Renal pelvis (tissue), 12 donors: ENCODE measurements at places on chromosomes 4 and X. TPM values are rescaled to one million over a fixed set of nuclear protein-coding genes. Genes with fewer than 3 reads are reported as not detected.
A peak's percentile ranks its signal among the peaks of the same experiment; 100 is the strongest.

Gene LIMCH1
- 111 TPM for polyA plus RNA-seq

DNA sequence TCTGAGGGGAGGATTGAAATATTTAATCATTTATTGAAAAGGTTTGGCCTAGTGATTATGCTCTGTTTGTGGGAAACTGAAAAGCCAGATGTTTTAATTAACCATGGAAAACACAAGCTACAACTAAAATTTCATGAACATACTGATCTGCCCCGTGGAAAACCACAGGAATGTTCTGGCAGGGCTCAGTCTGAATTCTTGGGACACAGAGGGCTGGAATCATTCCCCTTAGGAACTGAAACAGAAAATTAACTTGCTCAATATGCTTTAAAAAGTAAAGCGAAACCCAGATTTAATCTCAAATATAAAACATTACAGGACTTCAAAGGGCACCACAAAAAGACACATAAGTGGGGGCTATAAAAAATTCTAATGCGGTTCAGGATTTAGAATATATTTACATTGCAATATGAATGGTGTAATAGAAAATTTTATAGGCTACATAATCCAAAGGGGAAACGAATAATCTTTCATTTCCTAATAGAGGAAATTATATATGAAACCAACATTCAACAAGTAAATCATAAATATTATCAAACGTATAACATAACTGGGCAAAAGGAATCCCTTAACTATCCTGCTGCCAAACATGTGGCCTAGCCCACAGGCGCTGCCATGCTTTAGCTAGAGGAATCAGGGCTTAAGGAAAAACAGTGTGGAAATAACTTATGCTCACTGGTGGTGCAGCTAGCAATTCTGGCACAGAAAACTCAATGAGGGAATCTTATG, 70.9 kb downstream of the APBB2 start:
- peak; percentile 77 for DNase-seq

DNA sequence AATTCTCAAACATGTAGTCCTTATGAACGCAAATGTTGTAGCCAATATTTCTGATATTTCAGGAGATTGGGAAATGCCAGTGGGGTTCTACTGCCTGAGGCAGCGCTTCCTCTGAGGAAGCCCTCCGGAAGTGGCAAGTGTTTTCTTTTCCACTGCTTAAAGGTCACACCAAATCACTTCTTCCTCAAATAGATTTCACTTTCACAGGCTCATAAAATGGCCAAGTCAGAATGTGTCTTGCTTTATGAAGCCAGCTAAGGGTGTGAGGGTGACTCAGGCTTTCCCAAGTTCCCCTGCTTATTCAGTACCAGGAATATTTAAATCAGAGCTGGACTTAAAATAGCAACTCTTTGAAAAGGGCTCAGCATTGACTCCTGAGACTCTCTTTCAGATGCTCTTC, 514.2 kb upstream of the DIPK2B start:
- DNase-seq = no peak

Gene CXCL3
- not detected for polyA plus RNA-seq

- DNase-seq = no peak
These were observed 2.1 kb downstream of the JAKMIP1 start for GRCh38 chr4:6198278-6198677.

DNA sequence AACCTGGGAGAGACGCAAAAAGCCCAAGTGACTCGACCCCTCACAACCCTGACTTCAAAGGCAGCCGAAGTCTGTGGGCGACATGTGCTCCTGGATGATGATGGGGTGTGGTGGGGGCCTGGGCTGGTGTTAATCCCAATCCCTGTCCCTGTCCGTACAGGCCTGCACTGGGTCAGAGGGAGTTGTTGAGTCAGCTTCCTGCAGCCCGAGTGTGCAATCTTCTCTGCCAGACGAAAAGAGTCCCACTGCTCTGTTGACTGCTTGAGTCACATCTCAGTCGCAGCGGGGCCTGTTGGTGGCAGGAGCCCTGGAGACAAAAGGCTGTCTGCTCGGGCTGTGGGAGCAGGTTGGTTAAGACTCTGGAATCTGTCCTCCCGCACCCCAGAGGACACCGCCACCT, 10.3 kb downstream of the FAM3A start:
- no peak for DNase-seq

Gene SH3BP2
- 56.6 TPM for polyA plus RNA-seq

- no peak for DNase-seq
These were observed 907.1 kb downstream of the FAT4 start for GRCh38 chr4:126221717-126222340.

Gene SPANXN2
- not detected for polyA plus RNA-seq

- no peak for DNase-seq
These were observed 251.8 kb upstream of the FTHL17 start for GRCh38 chrX:31323658-31324057.

DNA sequence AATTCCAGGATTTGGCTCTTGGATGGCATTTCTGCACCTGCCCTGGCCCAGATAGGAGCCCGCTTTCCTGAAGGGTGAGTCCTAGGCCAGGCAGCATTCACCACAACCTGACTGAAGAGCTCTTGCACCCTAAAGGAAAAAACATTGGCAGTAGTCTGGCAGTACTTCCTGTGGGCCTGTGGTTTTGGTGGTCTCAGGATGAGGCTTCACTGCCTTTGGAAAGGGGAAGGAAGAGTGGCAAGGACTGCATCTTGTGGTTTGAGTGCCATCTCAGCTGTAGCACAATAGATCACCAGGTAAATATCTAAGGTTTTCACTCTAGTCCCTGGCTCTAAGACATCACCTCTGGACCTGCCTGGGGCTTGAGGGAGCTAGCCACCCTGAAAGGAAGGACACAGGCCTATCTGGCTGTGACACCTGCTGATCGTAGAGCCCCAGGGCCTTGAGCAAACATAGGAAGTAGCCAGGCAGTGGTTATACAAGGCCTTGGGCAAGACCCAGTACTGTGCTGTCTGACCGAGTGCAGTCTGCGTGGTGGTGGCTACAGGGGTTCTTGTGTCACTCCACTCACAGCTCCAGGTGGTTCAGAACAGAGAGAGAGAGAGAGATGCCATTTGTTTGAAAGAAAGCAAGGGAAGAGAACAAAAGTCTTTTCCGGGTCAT, 28.5 kb upstream of the PRRG1 start:
- no peak for DNase-seq

GRCh38 chr4:54992266-54992665, 133.1 kb downstream of the KDR start:
- no peak for DNase-seq

DNA sequence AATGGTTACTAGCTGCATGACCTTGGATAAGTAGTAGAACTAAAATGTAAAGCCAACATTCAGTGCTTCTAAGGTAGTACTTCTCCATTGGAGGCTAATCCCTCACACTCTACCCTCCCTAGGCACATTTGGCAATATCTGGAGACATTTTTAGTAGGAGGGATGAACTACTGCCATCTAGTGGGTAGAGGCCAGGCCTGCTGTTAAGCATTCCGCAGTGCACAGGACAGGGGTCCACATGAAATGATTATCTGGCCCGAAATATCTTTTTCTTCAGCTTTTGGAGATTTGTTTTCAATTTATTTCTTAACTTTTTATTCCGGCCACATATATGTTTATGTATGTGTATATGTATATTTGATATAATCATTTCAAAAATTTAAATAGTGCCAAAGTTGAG, 36.0 kb upstream of the SPANXC start:
- DNase-seq = peak; percentile 4

- no peak for DNase-seq
These were observed 5.9 kb downstream of the ZAR1 start for GRCh38 chr4:48495941-48496340.

Gene BANK1
- 2.9 TPM for polyA plus RNA-seq
